ENCODE measurements at places on chromosomes 12 and 14.

GRCh38 chr12:64729909-64730587, 29.2 kb downstream of the GNS start:
- ATAC-seq: peak; percentile 39

DNA sequence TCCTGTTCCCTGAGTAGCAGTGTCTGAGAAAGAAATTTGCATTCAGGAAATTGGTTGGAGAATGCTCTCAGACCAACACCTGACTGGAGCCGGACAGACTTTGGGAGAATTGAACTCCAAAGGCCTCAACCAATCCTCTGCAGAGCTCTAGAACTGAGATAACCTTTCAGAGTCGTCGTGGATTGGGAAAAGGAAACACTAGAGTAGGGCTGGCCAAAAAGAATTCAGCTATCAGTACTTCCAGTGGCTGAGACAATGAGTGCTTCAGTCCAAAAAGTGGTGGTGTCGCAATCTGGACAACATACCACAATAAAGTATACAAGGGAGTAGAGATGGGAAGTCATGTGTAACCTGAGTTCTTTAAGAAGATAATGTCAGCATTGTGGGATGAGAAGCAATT, 377.1 kb downstream of the SLC16A7 start:
- no peak for ATAC-seq

GRCh38 chr14:29037411-29037810, 270.8 kb downstream of the FOXG1 start:
- ATAC-seq: no peak

GRCh38 chr12:20985399-20985798, 145.6 kb upstream of the SLCO1B1 start:
- no peak for ATAC-seq

GRCh38 chr12:94100990-94101737, 47.2 kb upstream of the PLXNC1 start:
- ATAC-seq: peak; percentile 85

GRCh38 chr12:96710127-96710745, 196.8 kb upstream of the NEDD1 start:
- ATAC-seq: no peak

GRCh38 chr14:22803687-22803974, 11.6 kb downstream of the SLC7A7 start:
- peak; percentile 77 for ATAC-seq

- peak; percentile 83 for ATAC-seq
Measured at GRCh38 chr12:40261937-40262336, 37.1 kb downstream of the LRRK2 start.

- ATAC-seq: no peak
Measured at GRCh38 chr12:83468988-83469908, 782.5 kb downstream of the TMTC2 start.

- no peak for ATAC-seq
Measured at GRCh38 chr14:51848120-51848519, 12.3 kb upstream of the GNG2 start.

DNA sequence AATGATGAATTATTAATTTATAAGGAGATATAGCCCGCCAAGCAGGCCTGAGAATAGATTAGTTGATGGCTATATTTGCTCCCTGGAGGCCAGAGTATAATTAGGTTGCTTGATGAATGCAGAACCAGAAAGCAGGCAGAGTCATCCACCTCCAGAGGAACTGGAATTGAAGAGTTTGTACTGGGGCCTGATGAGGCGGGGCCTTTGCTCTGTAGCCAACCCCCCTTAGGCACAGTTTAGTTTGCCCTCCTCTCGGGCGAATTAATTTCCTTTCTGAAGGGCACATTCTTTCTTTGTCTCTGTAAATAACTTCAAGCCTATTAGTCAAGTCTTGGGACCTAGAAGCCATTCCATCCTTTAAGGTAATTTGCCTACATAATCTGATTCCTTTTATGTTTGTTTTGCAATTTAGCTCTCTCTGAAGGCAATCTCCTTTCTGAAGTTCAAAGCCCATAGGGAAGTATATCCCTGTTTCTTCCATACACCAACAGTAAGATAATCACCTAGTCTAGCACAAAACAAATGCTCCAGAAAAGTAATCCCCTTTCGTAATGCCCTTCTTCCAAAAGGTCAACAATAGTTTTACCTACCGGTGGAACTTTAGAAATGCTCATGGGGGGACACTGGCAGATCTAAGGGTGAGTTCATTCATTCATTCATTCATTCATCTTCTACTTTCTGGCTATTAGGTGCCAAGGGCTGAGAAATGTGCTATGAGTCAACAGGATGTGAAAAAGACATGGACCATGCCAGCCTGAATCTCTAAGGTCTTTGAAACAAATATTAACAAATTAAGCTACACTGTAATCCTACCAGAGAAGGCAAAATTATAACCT, 84.8 kb upstream of the NUDT4 start:
- ATAC-seq: no peak

- no peak for ATAC-seq
Measured at GRCh38 chr14:71680736-71681387, 251.4 kb upstream of the RGS6 start.

DNA sequence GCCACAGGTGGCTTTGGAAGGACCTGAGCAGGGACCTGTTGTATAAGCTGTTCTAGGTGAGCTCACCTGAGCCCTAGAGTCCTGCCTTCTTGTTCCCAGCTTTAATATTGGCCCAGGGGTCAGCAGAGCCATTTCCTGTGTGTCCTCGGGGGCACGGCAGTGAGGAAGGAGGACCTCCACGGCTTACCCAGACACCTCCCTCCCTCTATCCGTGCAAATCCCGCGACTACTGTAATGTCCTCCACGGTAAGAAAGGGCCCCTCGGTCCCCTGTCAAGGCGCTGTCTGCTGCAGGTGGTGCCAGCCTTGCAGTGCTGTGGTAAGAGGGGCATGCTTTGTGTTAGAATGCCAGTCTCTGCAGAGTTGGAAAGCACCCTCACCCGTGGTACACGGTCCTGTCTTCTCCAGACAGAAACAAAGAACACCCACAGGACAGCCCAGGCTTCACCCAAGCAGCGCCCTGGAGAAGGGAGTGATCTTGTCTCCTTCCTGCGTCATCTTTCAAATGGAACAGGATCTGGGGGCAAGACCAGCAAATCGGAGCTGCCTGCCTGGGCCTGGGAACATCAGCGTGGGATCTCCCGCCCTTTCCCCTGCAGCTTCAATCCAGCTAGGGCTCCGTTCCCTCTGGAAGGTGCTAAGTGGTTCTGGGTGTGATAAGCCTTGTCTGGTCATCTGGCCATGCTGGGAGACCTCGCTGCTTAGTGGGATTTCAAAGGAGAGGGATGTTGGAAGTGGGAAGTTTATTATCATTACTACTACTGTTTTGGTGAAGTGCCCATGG, 20.2 kb upstream of the FZD10 start:
- no peak for ATAC-seq

GRCh38 chr14:79904497-79904896, 306.8 kb downstream of the DIO2 start:
- ATAC-seq: no peak

GRCh38 chr14:44662250-44662891, 155.3 kb upstream of the FSCB start:
- ATAC-seq: no peak

GRCh38 chr12:7150356-7150755, 20.2 kb downstream of the CLSTN3 start:
- no peak for ATAC-seq

DNA sequence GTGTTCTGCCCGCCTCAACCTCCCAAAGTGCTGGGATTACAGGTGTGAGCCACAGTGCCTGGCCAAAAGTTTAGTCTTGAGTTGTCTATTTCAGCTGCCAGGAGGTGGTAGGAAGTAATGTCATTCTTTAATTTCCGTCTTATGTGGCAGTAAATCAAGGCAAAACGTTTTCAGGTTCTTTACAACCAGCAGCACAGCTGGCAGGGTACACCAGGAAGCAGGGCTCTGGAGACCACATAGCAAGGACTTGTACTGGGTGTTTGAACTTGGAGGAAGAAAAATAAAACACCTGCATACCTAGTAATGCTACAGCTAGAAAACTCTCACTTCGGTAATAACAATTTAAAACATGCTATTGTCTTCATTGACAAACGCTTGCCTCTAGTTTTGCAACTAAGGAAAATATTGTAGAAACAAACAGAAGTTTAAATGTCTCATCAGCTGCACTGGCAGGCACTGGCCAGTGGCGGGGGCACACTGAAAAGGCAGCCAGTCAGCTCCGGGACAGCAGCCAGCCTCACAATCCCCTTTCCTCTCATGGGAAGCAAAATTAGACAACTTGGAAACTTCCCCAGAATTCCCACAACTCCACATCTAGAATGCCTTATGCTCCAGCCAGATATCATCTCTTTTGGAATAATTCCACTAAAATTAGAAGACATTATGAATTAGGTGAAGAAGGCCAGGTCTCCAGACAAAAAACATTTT, 72.2 kb downstream of the CLIP1 start:
- no peak for ATAC-seq

DNA sequence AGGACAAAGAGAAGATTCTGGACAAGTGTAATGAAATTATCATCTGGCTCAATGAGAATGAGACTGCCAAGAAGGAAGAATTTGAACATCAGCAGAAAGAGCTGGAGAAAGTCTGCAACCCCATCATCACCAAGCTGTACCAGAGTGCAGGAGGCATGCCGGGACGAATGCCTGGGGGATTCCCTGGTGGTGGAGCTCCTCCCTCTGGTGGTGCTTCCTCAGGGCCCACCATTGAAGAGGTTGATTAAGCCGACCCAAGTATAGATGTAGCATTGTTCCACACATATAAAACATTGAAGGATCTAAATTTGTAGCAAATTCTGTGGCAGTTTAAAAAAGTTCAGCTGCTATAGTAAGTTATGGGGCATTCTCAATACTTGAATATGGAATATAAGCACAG, 174.3 kb upstream of the CCND2 start:
- ATAC-seq: no peak

GRCh38 chr12:51196547-51196946, 21.3 kb downstream of the POU6F1 start:
- ATAC-seq: no peak

- ATAC-seq: no peak
Measured at GRCh38 chr14:63443988-63444387, 99.2 kb downstream of the PPP2R5E start.

Measured in stimulated activated memory B cell treated with anti-CD40 and anti-IgM and Interleukin-4, amounts not matched to agents 10 μg/mL and 1 μg/mL and 100 μg/mL, for 72 hours (primary cell).